HS-27A (cell line): ENCODE measurements at places on chromosomes 3 and 15.

DNA sequence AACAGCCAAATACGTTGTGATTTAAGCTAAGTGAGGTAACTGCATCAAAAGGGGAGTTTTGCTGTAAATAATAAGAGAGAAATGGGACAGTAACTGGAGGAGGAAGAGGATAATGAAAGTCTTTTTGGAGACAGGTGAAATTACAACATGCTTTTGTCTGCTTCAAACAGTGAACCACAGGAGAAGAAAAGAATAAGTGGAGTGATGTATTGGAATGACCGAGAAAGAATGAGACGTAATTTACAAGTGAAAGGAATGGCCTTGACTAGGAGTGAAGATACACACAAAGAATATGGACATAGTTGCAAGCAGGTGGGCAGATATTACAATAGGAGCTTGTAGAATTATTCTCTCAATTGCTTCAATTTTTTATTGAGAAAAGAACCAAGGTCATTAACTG lies 550.8 kb downstream of the DIPK2A start:
- DNase-seq, result no peak

GRCh38 chr3:45516829-45517228 lies 77.7 kb upstream of the LIMD1 start:
- no peak for DNase-seq

DNA sequence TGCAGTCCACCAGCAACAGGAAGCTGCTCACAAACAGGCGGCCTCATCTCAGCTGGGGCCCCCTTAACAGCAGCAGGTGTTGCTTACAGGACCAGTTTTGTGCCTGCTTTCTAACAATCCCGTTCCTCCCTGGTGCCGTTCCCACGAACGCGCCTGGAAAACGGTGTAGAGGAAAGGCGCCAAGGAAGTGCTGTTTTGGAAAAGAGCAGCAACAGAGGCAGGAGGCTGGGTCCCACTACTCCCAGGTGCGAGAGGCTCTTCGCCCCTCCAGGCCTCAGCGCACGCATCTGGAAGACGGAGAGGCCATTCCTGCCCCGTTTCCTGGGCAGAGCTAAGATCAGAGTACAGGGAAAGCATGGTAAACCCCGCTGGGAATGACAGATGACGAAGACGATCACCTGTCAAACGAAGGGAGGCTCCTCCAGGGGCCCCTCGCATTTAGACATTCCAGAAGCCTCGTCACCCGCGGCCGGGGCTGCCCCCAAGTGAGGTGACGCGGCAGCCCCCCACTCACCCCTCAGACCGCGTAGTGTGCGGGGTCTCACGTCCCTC lies 603 bp downstream of the SCAPER start:
- DNase-seq, result no peak

DNA sequence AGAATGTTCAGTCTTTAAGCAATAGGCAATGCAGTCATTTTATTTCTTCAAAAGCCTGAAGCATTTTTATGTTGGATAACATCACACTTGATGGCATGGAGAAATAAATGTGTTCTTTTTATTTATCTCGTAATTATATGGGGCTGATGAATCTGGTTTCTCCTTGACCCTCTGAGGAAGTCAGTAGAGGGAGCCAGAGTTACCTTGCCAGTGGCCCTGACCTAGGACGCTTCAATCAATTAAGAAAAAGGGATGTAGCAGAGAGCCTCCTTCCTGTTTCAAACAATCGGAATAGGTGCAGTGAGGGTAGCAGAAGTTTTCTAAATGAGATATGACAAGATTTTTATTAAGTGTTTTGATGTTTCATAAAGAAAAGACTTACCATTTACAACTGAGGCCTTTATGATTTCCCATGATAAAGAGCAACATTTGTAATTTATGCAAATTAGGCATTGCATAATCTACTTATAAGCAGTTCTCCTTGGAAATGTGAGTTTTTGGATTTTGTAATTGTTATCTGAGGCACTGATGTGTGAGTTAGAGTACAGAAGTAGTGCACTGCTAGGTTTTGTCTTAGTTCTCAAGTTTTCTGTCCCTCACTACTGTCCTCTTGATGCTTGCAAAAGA lies 129.1 kb downstream of the RAP2B start:
- DNase-seq, result no peak

DNA sequence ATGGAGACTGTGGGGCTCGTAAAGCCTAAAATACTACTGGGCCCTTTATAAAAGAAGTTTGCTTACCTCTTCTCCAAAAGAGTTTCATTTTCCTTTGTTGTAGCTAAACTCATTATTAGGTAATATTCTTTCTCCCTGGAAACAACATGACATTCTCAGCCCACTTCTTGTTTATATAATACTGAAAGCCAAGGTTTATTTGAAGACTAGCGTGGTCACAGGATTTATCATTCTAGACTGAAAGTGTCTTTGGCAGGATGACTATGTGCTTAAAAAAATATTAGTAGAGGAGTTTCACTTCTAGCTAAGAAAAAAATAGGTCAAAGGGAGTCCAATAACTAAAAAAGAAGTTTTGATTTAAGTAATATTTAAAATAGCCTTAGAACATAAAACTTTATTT lies 1085.2 kb upstream of the CADM2 start:
- no peak for DNase-seq

DNA sequence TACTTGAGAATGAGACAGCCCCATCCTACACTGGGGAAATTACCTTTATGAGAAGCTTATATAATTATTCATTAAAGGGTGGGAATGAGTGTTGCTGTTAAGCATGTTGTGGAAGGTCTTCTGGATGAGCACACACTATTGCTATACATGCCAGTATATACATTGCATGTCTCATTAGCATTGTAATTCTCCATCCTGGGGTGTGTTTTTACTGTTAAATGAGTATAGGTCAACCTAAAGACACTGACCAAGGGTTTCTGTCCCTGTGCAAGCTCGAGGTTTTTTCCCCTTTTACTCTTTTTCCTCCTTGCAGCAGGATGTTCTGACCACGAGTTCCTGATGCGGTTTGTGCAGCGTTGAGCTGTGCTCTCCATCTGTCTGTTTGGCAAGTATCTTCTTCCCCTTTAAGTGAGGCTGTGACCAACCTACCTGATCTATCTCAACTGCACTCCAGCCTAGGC lies 7.2 kb upstream of the IVD start:
- no peak for DNase-seq

- peak; percentile 86 for DNase-seq
Observed at GRCh38 chr3:73546961-73547360, 77.8 kb downstream of the PDZRN3 start.

- no peak for DNase-seq
Observed at GRCh38 chr3:98630416-98630815, 37.0 kb upstream of the CPOX start.

DNA sequence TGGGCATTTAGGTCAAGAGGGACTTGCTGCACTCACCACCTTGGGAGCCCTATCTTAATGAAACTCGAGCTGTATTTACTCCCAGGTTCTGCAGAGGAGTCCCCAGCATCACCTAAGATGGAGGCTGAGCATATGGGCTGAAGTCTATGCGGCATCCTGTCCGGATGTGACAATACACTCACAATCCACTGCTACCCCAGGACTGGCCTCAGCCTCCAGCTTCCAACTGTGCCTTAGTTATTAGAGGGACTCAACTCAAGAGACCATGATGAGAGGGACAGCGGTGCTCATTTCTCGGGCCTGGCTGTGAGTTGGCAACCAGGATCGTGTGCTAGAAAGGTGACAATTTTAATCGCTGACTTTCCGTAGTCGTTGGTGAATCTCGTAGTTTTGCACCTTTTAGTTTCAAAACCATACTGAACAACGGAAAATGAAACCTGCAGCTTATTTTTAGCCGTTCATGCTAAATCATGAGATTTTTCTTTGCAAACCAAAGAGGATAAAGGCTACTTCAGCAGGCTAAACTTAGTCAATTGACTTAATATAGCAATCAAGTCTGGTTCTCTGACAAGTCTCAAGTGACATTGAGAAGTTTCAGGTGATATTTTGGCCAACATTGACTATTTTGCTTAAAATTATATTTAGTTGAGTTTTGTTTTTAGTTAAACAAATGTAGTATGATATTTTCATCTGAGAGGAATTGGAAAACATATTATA lies 11.1 kb downstream of the ZBTB38 start:
- no peak for DNase-seq

- no peak for DNase-seq
Observed at GRCh38 chr3:124413393-124413792, 316.9 kb upstream of the UMPS start.

DNA sequence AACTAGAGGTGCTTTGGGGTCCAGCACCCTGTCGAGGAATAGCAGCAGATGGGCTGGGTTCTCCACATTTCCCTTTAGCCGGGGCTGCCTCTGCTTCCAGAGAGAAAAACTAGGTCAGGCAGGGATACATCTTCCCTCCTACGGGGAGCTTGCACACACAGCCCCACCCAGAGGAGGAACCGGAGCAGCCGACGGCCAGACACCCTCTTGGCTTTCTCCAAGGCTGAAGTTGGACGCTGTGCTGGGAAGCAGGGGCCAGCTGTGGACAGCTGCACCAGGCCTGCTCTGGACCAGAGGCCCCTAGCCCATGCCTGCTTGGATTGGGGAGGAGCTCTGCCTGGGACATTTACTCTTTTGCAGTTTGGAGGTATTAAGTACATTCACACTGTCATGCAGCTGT lies 44.7 kb upstream of the NR2C2 start:
- no peak for DNase-seq

- no peak for DNase-seq
Observed at GRCh38 chr15:51226576-51227210, 111.7 kb downstream of the CYP19A1 start.

DNA sequence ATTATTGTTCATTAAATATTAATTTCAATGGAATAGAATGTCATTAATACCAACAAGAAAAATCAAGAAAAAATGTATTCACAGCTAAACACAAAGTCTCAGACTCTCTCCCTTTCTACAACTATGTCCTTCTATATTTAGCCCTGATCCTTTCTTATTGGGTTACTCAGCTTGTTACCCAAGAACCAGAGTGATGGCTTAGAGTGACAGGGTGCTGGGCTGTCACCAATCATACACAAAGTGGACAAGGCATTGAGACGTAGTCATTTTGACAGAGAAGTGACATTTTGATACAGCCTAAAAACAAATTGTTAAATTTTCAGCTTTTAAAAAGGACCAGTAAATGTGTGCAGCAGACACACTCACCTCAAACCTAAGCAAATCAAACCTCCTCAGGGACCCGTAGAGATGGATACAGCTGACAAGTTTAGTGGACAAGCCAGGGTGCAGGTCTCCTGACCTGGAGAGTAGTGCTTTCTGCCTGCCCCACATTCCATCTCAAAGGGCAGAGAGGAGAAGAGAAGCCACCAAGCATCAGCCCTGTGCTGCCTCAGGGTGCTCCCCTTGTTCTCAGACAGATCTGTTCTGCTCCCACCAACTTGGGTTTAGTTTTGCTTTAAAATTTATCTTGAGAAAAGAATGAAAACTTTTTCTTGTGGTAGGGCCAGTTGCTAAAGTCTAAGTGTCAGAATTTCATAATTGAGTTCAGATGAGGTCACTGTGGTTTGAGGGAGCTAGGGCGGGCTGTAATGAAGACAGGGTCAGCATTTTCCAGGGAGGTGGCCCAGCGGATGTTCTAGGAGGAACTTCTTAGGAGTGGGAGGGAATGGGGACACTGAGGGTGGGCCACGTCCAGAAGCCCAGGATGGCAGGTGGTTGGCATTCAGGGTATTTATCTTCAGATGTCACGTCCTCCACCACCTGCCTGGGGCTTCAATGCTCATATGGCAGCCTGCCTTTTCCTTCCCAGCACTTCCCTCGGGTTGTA lies 136.5 kb upstream of the TBL1XR1 start:
- DNase-seq, result no peak

DNA sequence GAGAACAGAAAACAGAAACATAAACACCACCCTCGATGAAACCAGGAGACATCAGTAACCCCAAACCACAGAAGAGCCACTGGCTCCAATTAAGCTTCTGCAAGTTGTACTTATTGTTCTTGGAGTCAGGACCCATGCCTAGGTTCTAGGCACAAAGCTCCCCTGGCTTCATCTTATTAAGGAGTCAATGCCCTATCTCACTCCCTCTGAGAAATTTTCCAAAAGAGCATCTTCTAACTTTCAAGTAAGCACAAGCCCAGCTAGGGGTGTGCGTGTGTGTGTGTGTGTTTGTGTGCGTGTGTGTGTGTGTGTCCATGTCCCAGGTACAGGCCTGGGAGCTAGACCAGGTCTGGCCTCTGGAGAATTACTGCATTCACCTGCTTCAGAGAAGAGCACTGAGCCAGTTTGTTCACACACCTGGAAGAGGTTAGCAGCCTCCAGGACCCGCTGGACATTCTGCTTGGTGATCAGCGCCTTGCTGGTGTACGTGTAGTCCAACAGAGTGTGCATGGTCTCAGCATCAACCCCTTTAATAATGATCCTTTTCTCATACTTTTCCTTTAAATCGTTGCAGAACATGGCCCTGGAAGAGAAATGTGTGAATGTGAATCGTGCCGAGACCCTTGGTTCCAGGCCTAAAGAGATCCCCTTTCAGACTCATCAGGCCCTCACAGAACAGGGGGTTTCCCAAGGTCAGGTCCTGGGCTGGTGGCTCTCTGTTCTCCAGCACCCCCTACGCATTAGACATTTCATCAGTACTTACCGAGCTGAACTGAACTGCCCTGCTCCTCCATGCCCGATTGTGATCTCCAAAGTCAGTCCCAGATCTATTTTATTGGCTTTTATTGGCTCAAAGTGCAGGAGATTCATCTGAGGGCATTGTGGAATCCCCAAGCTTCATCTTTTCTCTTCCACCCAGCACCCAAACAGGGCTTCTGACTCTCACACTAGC lies 27.8 kb downstream of the KLHL6 start:
- DNase-seq, result no peak

GRCh38 chr3:128427872-128428822 lies 38.5 kb downstream of the DNAJB8 start:
- no peak for DNase-seq

DNA sequence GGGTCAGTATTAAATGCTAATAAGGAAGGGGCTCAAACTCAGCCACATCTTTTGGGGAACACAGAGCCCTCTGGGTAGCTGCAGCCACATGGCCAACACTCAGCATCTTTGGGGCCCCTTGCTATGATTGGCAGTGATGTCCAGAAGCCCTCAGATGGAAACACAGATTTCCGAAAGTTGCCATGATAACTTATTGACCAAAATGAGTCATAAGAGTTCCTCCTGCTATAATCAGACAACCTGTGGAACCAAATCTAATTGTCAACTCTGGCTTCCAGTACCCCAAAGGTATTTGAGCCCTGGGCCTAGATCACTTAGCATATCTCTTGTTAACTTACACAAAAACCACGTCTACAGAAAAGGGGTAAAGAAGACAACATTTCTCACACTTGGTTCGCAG lies 392.2 kb downstream of the KCNH8 start:
- DNase-seq, result no peak
